ENCODE measurements at places on chromosomes 2 and 18. TPM values are rescaled to one million over a fixed set of nuclear protein-coding genes. Genes with fewer than 3 reads are reported as not detected.

DNA sequence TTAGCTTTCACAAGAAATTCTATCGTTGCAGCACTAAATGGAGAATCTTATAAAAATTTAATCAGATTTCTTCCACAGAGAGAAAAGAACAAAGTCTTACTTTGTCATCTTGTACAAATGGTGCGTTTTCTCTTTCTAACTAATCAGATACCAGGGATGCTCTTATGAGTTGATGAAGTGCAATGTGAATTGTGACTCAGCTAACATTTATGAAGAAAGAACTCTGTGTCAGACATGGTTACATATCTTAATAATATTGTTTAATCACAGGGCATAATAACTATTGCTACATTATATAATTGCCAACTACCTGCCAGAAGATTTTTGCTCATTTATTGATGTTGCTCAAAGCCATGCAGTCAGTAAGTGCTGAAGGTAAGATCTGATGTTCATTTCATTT, 465.0 kb downstream of the CCDC85A start:
- no peak for DNase-seq

- no peak for DNase-seq
Observed at GRCh38 chr2:216714376-216714775, 19.0 kb upstream of the IGFBP5 start.

- no peak for DNase-seq
Observed at GRCh38 chr2:200667413-200667812, 81.6 kb downstream of the AOX1 start.

DNA sequence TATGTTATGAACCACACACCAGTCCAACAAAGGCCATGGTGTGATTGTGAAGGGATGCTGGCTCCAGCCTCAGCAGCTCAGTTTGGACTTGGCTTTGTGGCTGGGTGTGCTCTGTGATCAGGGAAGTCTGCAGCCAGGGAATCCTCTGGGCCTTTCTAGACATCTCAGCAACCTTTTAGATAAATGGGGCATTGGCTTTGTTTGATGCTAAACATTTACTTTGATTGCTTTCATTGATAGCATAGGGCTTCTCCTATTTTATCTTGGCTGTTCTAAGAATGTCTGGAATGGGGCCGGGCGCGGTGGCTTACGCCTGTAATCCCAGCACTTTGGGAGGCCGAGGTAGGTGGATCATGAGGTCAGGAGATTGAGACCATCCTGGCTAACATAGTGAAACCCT, 104.5 kb downstream of the VAPA start:
- DNase-seq: no peak

- DNase-seq: no peak
Observed at GRCh38 chr2:151252646-151253045, 9.0 kb downstream of the RBM43 start.

DNA sequence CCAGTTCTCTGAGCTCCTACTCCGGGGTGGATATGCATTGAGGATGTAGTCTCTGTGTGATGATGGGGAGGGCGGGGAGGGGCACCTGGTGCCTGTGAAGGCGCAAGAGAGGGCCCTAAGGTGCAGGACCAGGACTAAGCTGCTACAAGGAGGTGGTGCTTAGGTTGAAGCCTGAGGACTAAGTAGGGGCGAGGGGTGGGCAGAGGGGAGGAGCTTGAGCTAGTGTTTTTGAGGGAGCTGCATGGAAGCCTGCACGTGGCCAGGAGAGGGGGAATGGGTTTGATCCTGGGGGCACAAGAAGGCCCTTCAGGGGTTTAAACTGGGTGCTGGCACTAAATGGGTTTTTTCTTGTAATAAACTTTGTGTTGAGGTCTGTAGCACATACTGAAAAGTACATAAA, 105.0 kb downstream of the UGGT1 start:
- no peak for DNase-seq

DNA sequence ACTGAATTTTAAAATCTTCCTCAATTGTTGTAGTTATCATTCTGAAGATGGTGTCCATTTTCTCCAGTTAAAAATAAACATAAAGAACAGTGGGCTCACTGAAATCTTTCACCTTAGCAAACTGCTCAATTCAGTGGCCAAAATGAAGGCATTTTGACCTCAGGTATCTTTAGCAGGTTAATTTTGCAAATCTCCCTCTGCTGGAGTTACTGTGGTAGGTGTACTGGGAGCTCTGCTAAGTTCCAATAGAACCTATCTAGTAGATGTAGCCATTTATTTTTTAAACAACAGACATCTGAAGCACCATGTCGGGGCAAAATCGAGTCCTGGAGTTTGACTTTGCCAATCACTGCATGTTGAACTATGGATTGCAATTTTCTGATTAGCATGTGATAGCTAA, 177.1 kb downstream of the IRS1 start:
- DNase-seq: no peak

DNA sequence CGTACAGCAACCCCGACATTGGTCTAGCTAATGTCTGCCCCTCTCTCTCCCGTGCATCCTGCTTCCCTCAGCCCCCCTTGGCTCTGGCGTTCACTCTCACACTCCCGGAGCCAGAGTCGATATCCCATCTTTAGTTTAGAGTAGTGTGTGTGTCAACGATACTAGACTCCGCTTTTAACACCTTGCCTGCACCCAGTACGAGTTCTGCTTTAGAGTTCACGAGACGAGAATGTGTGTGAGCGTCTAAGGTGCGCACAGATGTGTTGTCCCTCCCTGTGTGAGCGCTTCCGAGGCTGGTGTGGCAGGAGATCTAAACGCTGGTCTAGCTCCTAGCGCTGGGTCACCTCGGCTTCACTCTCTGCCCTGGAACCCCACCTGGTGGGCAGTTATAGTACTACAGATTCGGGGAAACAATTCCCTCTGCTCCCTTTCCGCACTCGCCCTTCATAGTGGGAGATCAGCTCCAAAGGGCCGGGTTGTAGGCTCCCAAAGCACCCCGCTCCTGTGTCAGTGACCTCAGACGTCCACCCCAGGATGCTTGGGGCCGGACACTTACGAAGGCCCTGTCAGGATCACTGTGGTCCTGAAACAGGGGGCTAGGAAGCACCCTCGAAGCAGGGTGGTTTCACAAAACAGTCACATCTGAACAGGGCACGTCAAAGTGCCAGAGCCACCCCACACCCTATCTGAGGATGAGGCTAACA, 2.6 kb upstream of the CYP26B1 start:
- DNase-seq: peak; percentile 72

DNA sequence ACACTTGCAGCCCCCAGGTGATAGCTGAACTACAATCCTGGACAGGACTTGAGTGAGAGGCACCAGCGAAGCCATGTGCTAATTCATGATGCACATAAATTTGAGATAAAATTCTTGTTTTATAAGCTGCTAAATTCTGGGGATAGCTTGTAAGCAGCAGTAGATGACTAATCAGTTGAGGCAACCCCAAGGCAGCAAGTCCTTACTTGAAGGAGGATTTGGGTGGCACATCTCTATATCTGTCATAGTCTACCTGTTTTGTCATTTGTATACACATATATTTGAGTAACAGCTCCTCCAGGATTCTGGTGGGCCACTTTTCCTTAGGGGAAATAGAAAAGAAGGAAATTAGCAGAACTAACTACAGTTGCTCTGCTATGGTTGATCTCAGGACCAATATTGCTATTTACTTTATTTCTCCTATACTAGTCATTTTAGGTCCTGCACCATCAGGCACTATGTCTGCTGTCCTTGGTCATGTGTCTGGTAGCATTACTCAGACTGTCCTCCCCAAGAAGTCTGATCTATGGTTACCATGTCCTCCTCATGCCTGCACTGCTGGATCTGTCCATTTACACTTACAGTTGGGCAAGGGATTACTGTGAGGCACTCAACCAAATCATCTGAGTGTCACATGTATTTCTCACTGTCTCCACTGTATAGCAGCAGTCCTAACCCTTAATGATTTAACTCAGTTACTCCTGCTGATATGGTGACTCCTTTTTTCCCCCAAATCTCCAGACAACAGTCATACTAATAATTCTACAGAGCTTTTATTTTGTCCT, 436.0 kb upstream of the CWC22 start:
- no peak for DNase-seq

GRCh38 chr2:142946941-142947340, 69.5 kb downstream of the KYNU start:
- DNase-seq: no peak

DNA sequence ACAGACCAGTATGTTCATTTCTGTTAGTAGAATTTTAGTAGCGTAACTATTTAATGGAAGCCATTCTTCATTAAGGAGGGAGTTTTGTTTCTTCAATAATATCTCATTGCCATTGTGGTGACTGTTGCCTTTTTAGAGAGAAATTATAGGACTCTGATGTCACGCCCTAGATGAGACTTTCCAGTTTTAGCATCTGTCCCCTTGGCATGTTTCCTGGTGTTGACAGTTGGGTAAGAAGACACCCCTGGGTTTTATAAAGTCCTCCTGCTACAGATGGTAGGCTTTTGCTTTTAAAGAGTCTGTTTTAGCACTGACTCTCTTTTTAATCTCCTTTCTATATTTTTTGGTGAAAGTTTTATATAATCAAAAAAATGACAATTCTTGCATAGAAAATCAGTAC, 41.9 kb downstream of the KCNJ3 start:
- no peak for DNase-seq

DNA sequence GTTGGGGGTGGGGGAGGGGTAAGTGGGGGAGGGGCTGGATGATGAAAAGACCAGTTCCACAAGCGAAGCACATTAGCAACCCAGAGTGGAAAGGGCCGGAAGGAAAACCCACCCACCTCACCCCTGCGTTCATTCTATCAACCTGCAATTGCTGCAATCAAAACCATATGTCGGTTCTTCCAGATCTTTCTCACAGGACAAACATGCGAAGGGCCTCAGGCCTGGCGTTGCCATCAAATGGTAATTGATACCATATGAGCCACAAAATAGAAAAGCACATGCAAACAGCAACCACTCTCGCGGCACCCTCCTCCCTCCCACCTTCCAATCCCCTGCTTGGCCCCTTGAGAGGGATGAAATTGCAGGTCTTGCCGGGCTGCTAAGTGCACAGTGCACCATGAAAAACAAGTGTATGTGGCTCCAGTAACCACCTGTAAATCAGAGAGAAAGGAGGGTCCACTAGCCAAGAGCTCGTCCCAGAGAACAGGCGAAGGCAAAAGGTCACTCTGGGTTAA, 287.5 kb downstream of the TCF4 start:
- DNase-seq: no peak

GRCh38 chr2:240452462-240453256, 17.2 kb downstream of the GPC1 start:
- DNase-seq: peak; percentile 56

- no peak for DNase-seq
Observed at GRCh38 chr2:86036669-86037138, 69.0 kb downstream of the POLR1A start.

DNA sequence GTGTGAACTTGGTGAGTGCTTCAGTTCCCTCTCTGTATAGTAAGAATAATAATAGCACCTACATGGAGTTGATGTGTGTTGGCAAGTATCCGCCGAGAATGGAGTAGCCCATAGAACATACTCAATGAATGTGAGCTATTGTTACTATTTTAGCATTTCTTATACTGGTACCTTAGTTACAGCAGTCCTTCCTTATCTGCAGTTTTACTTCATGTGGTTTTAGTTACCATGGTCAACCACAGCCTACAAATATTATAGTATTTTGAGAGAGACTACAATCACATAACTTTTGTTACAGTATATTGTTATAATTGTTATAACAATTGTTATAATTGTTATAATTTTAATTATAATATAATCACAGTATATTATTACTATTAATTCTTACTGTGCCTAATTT, 152.5 kb upstream of the RASGRP3 start:
- no peak for DNase-seq

GRCh38 chr2:1973636-1974035, 229.3 kb upstream of the PXDN start:
- no peak for DNase-seq

- peak; percentile 83 for DNase-seq
Observed at GRCh38 chr2:37324786-37325624, at the start of gene PRKD3. Gene PRKD3, minus strand, starts transcription at chr2:37324833. Its CDS starts 8,309 bp downstream, at chr2:37316524.

GRCh38 chr18:46810481-46811000, 53.7 kb upstream of the ST8SIA5 start:
- DNase-seq: no peak

DNA sequence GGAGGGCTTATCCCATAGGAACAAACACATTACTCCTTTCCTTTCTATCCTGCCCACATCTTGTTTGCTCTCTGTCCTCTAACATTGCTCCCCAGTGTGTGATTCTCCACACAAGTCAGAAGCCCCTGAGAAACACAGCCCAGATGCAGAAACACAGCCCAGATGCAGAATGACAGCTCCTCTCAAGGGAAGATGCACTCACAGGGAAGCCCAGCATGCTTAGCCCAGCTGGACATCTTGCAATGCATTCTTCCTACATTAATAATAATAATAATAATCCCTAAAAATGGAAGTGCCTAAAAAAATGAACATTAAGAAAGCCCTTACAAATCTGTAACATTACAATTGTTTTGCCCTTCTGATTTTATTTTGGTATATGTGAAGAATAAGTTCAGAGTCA, 172.1 kb downstream of the CBLN2 start:
- no peak for DNase-seq

GRCh38 chr2:62471404-62471803, 34.6 kb downstream of the TMEM17 start:
- no peak for DNase-seq

DNA sequence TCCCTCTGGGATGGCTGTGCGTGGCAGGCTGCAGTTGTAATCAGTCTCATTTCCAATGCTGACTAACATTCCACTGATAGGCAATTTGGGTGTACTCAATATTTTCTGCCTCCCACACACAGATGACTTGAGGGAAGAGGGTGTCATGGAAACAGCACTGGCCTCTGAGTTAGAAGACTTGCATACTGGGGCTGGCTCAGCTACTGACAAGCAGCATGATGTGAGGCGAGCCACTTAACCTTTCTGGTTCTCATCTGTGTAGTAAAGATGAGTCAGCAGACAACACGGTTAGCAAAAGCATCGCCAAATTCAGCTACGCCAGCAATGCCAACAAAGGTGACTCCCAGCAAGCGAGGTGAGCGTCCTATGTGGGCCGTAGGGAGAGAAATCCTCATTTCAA, 73.5 kb downstream of the COLEC12 start:
- DNase-seq: no peak

DNA sequence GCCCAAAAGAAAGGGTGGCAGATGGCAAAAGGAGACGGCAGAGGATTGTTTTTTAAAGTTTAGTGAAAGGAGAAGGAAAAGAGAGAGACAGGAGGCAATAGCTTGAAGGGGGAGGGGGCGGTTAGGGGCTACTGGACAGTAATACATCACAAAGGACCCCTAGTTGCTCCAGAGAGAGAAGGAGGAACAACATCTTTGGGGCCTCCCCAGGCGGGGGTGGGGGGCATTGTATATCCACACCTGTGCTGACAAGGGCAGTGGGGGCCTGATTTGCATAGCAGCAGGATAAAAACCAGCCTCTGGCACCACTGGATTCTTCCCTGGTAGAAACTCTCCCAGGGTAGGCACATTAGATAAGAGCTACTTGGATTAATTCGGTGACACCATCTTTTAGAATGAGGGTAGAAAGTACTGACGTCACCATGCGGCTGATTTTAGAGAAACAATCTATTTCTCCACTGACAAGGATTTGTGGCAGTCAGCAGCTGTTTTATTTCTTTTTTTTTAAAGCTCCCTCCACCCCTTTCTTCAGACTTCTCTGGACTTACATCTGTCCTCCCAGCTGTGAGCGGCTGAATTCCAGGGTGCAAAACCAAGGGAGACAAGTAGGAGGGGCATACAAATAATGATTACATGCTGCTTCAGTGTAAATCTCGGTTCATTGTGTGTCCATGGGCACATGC, 199.8 kb upstream of the NRP2 start:
- peak; percentile 19 for DNase-seq

RETSAT gene
- 29.3 TPM for polyA plus RNA-seq

GPR148 gene
- polyA plus RNA-seq: not detected

ANKAR gene
- 10.3 TPM for polyA plus RNA-seq

SLC35F5 gene
- polyA plus RNA-seq: 93.1 TPM

CMPK2 gene
- 2.9 TPM for polyA plus RNA-seq

YES1 gene
- 71.0 TPM for polyA plus RNA-seq

TANK gene
- 61.0 TPM for polyA plus RNA-seq

CD8B2 gene
- polyA plus RNA-seq: 0.24 TPM
